Stimulated activated CD8-positive, alpha-beta memory T cell treated with anti-CD3 and anti-CD28 coated beads, Interleukin-7, amount 100 ng/mL, for 48 hours (primary cell): ENCODE measurements at places on chromosomes 13 and 19.
A peak's percentile ranks its signal among the peaks of the same experiment; 100 is the strongest.

- DNase-seq, result no peak
Observed at GRCh38 chr13:113142876-113143275, 15.6 kb upstream of the PROZ start.

GRCh38 chr19:31160336-31160926, 188.8 kb downstream of the TSHZ3 start:
- no peak for DNase-seq

DNA sequence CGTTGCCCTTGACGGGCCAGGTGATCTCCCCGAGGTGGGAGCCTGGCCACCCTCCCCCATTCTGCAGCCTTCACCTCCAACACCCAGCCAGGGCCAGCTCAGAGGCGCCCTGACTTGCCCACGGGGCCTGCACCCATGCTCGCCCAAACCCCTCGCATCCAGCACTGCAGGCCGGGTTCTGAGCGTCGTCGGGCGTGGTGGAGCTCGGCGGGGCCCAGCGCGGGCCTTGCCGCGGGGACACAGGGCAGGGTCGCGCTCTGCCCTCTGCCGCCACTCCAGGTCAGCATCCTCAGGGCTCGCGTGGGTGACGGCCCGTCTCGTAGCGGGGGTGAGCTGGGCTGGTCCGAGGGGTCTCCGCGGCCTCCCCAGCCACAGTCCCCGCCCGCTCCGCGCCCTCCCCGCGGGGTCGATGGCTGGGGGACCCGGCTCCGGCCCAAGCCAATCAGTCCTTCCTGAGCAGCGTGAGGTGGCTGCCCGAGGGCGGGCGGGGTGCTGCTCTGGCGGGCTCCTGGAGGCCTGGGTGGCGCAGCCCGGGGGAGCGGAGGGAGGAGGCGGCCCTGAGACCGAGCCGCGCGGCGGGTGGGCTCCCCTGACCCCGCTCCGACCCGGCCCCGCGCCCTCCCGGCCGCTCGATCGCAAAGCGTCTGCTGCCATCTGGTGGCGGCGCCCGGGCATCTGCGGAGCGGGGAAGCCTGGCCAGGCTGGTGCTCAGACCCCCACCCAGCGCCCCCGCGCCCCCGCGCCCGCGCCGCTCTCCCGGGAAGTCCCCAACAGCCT, 61.4 kb downstream of the CCNE1 start:
- peak; percentile 32 for DNase-seq

DNA sequence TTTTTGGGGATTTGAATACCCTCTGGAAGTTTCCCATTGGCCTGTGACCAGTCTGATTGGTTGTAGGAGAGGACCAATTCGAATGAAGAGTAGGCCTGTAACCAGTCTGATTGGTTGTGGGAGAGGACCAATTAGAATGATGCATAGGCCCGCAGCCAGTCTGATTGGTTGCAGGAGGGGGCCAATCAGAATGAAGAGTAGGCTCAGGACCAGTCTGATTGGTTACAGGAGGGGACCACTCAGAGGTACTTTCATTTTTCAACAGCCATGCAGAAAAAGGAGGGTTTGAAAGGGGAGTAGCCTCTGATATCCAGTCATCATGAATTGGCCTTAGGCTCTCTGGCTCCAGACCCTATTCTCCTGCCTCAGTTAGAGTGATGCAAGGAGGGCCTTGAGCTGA, 30.4 kb upstream of the SLC1A5 start:
- DNase-seq, result peak; percentile 18

DNA sequence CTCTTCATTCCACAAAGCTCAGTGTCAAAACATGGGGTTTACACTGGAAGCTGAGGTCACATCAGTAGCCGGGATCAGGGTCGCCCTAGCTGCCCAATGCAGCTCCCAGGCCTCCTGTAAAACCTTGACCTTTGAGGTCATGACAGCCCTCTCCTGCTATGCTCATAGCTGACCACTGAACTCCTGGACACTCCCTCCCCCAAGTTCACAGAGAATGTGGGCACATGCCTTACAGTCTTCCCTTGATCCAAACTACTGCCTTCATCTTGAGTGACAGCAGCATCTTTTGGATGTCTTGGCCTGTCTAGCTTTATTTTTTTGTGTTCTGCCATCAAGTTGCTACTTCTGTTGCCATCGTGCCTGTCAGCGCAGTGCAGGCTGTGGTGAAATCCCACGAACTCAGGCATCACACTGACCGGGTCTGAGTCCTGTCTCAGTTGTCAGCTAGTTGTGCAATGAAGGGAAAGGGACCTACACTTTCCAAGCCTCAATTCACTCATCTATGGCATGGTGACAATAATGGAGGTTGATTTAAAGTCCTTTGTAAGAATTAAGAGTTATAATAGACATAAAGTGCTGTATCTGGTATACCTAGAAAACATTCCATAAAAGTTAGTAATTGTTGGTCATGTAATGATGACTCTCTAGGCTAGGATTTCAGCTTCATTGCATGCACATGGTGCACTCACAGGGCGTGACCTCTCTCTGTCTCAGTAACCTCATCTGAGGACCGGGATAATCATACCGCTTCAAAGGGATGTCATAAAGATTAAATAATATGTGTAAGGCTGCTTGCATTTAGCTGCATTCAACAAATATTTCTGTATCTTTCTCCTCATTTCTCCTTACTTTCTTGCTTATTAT, 16.4 kb upstream of the ALOX5AP start:
- no peak for DNase-seq
